BJ (cell line): ENCODE measurements at places on chromosomes 2 and 18. TPM values are rescaled to one million over a fixed set of nuclear protein-coding genes. Genes with fewer than 3 reads are reported as not detected.

GRCh38 chr2:222782201-222782730, 78.6 kb upstream of the ACSL3 start:
- no peak for DNase-seq

COPS9 gene
- 317 and 334 TPM in 2 replicates for polyA plus RNA-seq

DNA sequence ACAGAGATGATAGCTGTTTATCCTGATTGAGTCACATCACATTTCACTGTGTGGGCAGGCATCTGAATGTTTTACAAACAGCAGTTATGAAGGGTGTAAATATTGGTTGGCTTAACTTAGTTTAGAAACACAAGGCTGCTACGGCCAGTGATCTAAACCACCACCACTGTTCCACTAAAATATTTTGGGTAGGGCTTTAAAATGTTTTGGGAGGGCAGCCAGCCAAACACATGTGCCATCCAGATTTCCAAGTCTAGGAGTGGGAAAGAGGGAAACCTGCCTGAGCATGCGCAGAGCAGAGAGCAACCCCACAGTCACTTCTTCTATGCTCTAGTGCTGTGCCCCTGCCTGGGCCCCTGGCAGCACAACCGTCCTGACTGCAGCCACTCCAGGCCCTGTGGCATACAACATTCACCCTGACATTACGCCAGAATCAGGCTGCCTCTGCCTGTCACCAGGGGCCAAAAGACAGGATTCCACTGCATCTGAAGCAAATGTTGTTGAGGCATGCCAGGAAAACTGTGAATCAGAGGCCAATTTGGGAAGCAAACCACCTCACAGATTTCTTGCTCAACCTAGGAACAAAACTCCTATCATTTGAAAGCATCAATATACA, 74.8 kb upstream of the COL5A2 start:
- DNase-seq = peak; percentile 74

SPHKAP gene
- 0.44 and 0.50 TPM in 2 replicates for polyA plus RNA-seq

THSD7B gene
- polyA plus RNA-seq = 0.07 and 0.13 TPM in 2 replicates

VIT gene
- 38.0 and 41.1 TPM in 2 replicates for polyA plus RNA-seq

DNA sequence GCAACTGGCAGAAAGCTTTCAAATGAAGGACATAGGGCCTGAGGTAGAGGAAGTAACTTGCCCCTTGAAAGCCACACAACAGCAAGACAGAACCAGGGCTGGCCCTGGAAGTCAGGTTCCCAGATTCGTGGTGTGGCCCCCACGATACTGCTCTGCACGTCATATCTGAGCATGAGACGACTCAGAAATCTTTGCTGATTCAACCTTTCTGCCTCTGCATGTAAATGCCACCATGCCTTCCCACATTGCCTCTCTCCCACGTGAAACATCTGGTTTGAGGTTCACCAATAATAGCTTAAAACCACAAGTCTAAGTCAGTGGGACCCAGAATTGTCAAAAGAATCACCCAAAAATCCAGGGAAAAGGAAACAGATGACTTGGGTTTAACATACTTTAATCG, 214.0 kb upstream of the TRIB2 start:
- DNase-seq = no peak

DNA sequence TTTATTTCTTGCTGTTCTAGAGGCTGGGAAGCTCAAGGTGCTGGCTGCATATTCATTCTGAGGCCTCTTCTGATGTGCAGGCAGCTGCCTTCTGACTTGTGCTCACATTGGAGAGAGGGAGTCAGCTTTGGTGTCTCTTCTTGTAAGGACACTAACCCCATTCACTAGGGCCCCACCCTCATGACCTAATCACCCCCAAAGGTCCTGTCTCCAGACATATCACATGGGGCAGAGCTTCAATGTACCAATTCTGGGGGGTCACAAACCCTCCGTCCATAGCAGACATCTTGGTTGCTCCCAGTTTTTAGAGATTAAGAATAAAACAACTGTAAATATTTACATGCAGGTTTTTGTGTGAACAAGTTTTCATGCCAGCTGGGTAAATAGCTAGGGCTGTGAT, 109.1 kb downstream of the RTP5 start:
- no peak for DNase-seq

LRATD1 gene
- 0.11 and 0.21 TPM in 2 replicates for polyA plus RNA-seq

- no peak for DNase-seq
Measured at GRCh38 chr2:235432741-235433520, 60.9 kb upstream of the AGAP1 start.

GRCh38 chr2:170714381-170715061, 616 bp upstream of the SP5 start:
- DNase-seq = no peak

DNA sequence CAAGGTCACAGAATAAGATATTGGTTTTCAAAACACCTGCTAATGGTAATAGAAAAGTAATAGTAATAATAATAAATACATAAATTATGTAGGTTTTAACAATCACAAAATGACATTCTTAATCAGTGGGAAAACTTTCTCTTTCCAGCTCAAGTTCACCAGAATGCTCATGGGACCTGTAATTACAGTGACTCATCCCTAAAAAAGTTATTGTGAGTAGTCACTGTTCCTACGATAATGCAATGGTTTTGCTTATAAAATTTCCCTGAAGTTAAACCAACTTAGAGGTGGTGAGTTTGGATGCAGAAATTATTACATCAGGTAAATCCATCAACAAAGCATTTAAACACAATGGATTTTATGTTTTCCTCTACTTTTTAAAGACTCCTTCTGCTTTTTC, 502.3 kb downstream of the PID1 start:
- peak; percentile 66 for DNase-seq

DNA sequence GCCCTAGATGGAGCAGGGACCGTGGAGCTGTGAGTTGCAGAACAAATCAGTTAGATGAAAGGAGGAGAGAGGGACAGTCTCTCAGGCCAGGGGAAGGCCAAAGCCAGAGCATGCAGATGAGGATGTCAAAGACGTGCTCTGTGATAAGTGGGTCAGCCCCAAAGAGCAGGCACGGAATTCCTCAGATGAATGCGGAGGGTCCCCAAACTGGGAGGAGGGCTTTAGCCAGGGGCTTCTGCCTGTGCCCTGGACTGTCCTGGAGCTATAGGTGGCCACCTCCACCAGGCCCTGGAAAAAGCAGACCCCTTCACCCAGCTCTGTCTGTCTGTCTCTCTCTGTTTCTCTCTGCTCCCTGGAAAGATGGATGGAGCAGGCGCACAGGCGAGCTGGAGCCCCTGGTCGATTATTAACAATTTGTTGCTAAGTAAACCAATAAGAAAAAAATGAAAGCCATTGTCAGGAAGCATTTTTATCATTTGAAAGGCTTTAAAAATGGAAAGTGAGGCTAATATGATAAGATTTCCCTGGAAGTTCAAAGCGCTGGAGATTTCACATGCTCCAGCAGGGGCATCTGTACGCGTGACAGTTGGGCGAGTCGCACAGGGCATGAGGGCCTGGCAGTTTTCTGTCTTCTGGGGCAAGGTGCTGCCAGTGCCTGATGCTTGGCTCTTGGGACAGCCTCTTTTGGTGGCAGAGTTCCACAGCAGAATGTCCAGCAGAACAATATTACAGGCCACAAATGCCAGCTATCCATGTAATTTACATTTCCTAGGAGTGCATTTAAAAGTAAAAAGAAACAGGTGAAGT, 241.0 kb downstream of the GLI2 start:
- no peak for DNase-seq

MAPK4 gene
- polyA plus RNA-seq = not detected in 2 replicates

DNA sequence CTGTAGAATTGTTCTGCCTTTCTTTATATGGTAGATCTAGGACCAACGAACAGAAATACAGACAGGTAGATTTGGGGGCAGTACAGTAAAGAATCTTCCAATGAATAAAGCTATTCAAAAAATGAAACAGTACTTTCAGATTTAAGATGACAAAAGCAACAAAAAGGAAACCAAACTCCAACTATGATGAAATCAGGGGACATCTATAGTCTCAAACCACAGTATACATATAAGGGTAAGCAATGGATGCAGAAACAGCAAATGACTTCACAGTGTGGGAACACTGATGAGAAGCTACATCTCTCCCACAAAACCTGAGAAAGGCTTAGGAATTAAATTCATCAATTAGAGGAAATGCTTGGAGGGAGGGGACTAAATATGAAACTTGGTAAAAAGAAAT, 202.5 kb downstream of the CTNNA2 start:
- no peak for DNase-seq

GRCh38 chr2:85501248-85501647, 37.7 kb upstream of the MAT2A start:
- no peak for DNase-seq

DNA sequence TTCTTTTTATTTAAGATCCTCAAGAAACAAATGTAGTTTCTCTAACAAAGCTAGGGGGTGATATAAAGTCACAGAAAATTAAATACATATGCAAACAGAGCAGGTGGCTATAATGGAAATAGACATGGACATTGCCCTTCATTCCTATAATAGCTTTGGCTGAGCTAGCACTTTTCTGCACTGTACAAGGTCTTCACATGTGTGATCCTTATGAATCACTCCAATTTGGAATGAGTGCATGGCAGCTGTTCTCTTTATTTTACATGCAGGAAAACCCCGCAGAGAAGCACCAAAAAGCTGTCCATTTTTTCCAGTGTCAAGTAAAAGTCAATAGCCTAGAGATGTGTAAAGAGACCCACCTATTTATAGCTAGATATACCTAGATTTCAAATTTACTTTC, 747.4 kb upstream of the SLC8A1 start:
- DNase-seq = no peak

GRCh38 chr2:241701149-241701398, 765 bp upstream of the ING5 start:
- no peak for DNase-seq

DNA sequence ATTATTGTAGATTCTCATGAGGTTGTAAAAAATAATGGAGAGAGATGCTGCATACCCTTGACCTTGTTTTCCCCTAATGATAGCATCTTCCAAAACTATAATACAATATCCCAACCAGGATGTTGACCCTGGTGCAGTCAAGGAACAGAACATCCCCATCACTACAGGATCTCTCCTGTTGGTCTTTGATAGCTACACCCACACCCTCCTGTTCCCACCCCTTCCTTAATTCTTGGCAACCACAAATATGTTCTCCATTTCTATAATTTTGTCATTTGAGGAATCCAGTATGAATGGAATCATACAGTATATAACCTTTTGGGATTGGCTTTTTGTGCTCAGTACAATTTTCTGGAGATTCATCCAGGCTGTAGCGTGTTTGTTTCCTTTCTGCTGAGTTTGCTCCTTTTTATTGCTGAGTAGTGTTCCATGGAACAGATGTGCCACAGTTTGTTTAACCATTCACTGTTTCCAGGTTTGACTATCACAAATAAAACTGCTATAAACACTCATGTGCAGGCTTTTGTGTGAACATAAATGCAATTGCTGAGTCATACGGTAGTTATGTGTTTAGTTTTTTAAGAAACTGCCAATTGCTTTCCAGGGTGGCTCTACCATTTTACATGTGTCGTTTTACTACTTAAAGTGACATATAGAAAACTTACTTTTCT, 22.2 kb downstream of the MCFD2 start:
- no peak for DNase-seq

POU3F3 gene
- polyA plus RNA-seq = not detected in 2 replicates

SPR gene
- polyA plus RNA-seq = 14.9 and 22.9 TPM in 2 replicates

DNA sequence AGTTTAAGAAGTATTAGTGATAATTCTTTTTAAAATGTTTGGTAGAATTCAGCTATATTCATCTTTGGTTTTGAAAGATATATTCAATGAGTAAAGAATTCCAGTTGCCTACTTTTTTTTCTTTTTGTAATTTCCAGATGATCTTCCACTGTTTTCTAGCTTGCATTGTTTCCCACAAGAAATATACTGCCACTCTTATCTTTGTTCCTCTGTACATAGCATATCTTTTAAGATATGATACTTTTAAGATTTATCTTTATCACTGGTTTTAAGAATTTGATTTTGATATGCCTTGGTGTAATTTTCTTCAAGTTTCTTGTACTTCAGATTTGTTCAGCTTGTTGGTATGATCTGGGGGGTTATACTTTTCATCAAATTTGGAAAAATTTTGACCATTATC, 374.4 kb downstream of the PLCL1 start:
- no peak for DNase-seq

DCAF17 gene
- 7.5 and 14.7 TPM in 2 replicates for polyA plus RNA-seq

GRCh38 chr18:70931942-70932814, 643.3 kb downstream of the SOCS6 start:
- no peak for DNase-seq

DNA sequence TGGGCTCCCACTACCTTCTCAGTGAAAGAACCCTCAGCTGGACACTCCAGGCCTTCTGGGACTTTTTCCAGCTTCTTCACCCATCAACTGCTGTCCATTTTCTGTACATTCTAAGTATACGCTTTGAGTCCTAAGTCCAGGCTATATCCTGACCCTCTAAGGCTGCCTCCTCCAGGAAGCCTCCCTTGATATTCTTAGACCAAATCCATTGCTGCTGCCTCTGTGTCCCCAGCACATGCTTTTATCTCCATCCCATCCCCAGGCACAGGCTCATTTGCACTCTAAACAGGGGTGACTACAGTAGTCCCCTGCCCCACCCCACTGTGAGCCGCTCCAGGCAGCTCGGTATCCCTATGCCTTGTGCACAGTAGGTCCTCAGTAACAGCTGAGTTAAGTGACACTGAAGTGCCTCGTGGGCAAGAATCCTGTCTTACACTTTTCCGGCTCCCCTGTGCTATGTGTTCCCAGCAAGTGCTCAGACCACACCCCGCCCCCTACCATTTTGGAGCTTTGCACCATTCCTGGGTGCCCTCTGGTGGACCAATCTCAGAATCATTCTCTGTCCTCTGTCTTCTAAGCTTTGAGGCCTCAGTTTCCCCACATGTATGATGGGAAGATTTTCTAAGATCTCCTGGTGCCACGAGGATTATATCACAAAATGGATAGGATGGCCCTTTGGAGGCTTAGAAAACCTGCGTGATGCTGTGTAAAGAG, 34.9 kb downstream of the EMX1 start:
- DNase-seq = no peak

DNA sequence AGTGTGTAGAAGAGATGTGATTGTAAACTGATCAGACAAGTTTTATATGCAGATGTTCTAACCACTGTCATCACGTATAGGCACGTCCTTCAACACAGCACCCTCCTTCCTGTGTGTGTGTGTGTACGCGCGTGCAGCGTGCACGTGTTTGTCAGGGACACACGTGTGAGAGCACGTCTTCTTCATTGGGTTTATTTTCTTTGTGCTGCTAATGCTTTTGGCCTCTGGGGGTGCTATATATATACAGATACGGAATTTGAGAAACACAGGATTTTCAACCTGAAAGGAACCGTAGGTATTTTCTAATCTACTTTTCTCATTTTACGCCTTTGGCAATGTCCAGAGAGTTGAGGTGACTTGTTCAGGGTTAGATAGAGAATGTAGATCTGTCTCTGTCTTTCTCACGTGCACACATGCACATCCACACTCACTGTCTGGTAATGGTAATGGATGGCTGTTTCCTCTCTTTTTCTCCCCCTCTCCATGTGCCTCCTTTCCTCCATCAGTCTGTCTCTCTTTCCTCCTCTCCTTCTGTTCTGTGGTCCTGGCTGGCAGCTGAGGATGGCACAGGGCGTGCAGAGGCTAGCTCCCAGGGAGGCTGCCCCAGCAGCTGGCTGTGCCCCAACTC, 13.4 kb upstream of the CELF4 start:
- no peak for DNase-seq

MROH2A gene
- not detected in 2 replicates for polyA plus RNA-seq

GRB14 gene
- 0.29 and 0.32 TPM in 2 replicates for polyA plus RNA-seq
